ENCODE measurements at places on chromosomes 1 and 21.

DNA sequence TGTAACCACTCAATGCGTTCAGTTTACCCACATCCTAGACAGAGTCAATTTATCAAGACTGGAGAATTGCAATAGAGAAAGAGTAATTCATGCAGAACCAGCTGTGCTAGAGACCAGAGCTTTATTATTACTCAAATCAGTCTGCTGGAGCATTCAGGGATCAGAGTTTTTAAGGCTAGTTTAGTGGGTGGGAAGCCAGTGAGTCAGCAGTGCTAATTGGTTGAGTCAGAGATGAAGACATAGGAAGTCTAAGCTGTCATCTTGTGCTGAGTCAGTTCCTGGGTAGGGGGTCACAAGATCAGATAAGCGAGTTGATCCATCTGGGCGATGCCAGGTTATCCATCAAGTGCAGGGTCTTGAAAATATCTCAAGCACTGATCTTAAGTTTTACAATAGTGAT is 499.6 kb downstream of the MRPL39 start:
- H3K27ac ChIP-seq, result no peak overlapping the region
- no peaks in the 10 kb centered on the region for H3K27me3 ChIP-seq
- no peak overlapping the region for H3K4me3 ChIP-seq
- no peaks in the 10 kb centered on the region for H3K36me3 ChIP-seq
- H3K4me1 ChIP-seq, result no peaks in the 10 kb centered on the region
- no peak for DNase-seq

GRCh38 chr1:222241410-222241809 is 306.5 kb downstream of the HHIPL2 start:
- no peak for DNase-seq
- H3K27me3 ChIP-seq, result no peaks in the 10 kb centered on the region
- H3K4me3 ChIP-seq, result no peak overlapping the region
- no peak overlapping the region for H3K27ac ChIP-seq
- no peaks in the 10 kb centered on the region for H3K4me1 ChIP-seq

GRCh38 chr1:7289694-7290093 is 481.4 kb upstream of the VAMP3 start:
- H3K36me3 ChIP-seq, result no peaks in the 10 kb centered on the region
- DNase-seq, result no peak
- H3K4me3 ChIP-seq, result no peak overlapping the region
- H3K27me3 ChIP-seq, result peaks cover 4% of the 10 kb centered on the region
- H3K27ac ChIP-seq, result no peak overlapping the region
- H3K4me1 ChIP-seq, result no peaks in the 10 kb centered on the region

GRCh38 chr1:11735531-11735853 is 444 bp upstream of the AGTRAP start:
- no peaks in the 10 kb centered on the region for H3K27me3 ChIP-seq
- H3K4me1 ChIP-seq, result peaks cover 14% of the 10 kb centered on the region
- H3K27ac ChIP-seq, result no peak overlapping the region
- H3K36me3 ChIP-seq, result no peaks in the 10 kb centered on the region
- peak overlapping the region; percentile 98 for H3K4me3 ChIP-seq
- DNase-seq, result no peak

- H3K27ac ChIP-seq, result no peak overlapping the region
- no peak overlapping the region for H3K4me3 ChIP-seq
- DNase-seq, result no peak
- H3K4me1 ChIP-seq, result no peaks in the 10 kb centered on the region
These were observed 16.5 kb upstream of the TTC34 start for GRCh38 chr1:2817784-2818564.

DNA sequence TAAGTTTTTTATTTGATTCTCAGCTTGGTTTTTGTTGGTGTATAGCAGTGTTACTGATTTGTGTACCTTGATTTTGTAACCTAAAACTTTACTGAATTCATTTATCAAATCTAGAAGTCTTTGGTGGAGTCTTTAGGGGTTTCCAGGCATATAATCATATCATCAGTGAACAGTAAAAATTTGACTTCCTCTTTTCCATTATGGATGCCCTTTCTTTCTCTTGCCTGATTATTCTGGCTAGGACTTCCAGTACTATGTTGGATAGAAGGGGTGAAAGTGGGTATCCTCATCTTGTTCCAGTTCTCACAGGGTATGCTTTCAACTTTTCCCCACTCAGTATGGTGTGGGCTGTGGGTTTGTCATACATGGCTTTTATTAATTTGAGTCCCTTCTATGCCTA is 23.6 kb upstream of the MAB21L3 start:
- H3K27ac ChIP-seq, result no peak overlapping the region
- H3K4me3 ChIP-seq, result no peak overlapping the region
- no peaks in the 10 kb centered on the region for H3K36me3 ChIP-seq
- no peaks in the 10 kb centered on the region for H3K4me1 ChIP-seq
- no peak for DNase-seq
- H3K27me3 ChIP-seq, result no peaks in the 10 kb centered on the region

- H3K36me3 ChIP-seq, result no peaks in the 10 kb centered on the region
- peak overlapping the region; percentile 48 for H3K27ac ChIP-seq
- peak; percentile 81 for DNase-seq
These were observed 13.4 kb upstream of the ODF2L start for GRCh38 chr1:86409416-86410021.

- DNase-seq, result no peak
- no peaks in the 10 kb centered on the region for H3K36me3 ChIP-seq
- peaks cover 6% of the 10 kb centered on the region for H3K27me3 ChIP-seq
- no peak overlapping the region for H3K27ac ChIP-seq
- no peak overlapping the region for H3K4me3 ChIP-seq
These were observed 123.9 kb upstream of the KRTAP19-8 start for GRCh38 chr21:31162079-31162699.

- no peaks in the 10 kb centered on the region for H3K27me3 ChIP-seq
- peaks cover 25% of the 10 kb centered on the region for H3K4me1 ChIP-seq
- H3K4me3 ChIP-seq, result no peak overlapping the region
These were observed 1.7 kb upstream of the SFN start for GRCh38 chr1:26861286-26861701.

DNA sequence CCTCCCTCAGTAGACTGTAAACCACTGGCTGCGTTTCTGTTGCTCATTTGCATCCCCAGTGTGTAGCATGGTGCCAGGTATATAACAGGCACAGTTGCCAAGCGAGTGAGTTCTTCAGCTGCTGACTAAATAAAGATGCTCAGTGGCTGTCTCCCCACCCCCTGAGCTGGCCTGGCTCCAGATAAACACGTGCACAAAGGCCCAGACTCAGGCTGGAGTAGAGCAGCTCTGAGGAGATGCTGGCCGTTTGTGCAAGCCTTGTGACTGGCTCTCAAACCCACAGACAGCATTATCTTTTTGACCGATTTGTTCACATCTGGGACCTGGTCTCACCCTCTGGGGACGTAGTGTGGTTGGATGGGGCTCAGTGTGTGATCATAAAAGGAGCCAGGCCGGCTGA is 7.1 kb downstream of the CHRNB2 start:
- H3K36me3 ChIP-seq, result peaks cover 28% of the 10 kb centered on the region
- no peaks in the 10 kb centered on the region for H3K4me1 ChIP-seq
- H3K4me3 ChIP-seq, result no peak overlapping the region
- H3K27me3 ChIP-seq, result peaks cover 12% of the 10 kb centered on the region
- H3K27ac ChIP-seq, result no peak overlapping the region

DNA sequence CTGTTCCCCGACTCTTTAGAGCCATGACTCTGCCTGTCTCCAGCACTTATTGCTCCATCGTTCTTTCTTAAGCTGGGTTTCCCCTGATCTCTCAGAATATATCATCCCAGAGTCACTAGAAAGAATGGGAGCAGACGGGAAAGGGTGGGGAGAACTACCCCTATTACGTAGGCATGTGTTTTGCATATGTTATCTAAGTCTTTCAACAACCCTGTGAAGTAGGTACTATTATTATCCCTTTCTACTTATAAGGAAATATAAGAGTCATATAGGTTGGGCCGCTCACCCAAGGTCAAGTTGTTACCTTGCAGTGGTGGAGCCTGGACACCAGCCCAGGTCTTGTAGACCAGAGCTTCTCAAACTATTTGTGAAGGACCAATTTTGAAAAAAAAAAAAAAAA is 38.7 kb downstream of the ELF3 start:
- H3K27ac ChIP-seq, result peak overlapping the region; percentile 81
- H3K27me3 ChIP-seq, result no peaks in the 10 kb centered on the region
- no peak overlapping the region for H3K4me3 ChIP-seq
- H3K4me1 ChIP-seq, result peaks cover 48% of the 10 kb centered on the region
- peak; percentile 34 for DNase-seq

DNA sequence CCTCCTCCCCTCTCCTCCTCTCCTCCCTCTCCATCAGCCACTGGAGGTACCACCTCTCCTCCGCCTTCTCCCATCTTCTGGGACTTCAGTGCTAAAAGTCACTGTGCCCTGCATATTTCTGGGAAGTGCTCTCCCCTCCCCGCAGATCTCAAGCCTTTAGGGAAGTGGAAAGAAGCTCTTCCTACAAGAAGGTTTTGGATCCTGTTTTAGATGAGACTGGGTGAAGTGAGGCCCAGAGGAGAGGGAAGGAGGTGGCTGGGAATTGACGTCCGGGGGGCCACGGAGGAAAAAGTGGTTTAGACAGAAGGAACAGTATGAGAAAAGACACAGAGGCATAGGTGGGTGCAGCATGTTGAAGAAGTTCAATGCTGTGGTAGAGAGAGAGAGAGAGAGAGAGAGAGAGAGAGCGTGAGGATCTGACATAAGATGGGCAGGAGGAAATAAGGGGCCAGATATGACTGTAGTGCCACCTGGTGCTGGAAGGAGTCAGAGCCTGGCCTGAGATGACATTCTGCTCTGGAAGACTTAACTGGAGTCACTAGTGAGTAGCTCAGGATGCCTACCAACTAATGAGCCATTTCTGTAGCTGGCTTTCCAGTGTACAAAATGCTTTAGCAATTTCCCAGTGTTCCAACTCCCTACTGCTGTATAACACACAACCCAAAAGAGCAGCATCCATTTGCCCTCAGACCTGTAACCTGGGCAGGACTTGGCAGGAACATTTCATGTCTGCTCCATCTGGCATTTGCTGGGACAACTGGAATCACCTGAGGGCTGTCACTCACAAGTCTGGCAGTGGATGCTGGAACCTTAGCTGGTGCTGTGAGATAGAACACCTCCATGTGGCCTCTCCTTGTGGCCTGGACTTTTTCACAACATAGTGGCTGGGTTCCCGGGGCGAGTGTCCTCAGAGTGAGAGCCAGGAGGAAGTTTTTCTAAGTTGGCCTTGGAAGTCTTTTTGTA is 16.6 kb upstream of the ZSCAN20 start:
- peak; percentile 53 for DNase-seq
- H3K4me1 ChIP-seq, result no peaks in the 10 kb centered on the region
- no peak overlapping the region for H3K27ac ChIP-seq
- no peaks in the 10 kb centered on the region for H3K27me3 ChIP-seq

- no peaks in the 10 kb centered on the region for H3K4me1 ChIP-seq
- no peaks in the 10 kb centered on the region for H3K27me3 ChIP-seq
- H3K36me3 ChIP-seq, result no peaks in the 10 kb centered on the region
- H3K4me3 ChIP-seq, result no peak overlapping the region
These were observed 181.2 kb upstream of the PKN2 start for GRCh38 chr1:88502886-88503285.

DNA sequence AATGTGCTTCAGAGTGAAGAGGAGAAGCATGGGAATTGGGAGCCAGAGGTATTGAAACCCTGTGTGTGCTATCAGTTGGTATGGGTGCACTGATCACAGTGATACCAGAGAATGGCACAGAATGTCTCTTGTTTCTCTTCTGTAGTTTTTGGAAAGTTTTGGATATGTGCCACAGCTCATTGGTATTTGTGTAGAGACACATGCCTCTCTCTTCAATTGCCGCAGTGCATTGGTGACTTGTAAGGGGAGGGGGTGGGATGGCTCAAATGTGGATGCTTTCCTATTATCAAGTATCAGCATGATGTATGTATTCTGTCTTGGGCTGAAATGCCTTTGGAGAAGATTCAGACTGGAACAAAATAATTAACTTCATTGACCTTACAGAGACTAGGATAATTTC is 101.0 kb downstream of the HMCN1 start:
- no peak overlapping the region for H3K4me3 ChIP-seq
- no peaks in the 10 kb centered on the region for H3K36me3 ChIP-seq
- H3K27me3 ChIP-seq, result no peaks in the 10 kb centered on the region
- no peaks in the 10 kb centered on the region for H3K4me1 ChIP-seq
- H3K27ac ChIP-seq, result no peak overlapping the region
- no peak for DNase-seq

DNA sequence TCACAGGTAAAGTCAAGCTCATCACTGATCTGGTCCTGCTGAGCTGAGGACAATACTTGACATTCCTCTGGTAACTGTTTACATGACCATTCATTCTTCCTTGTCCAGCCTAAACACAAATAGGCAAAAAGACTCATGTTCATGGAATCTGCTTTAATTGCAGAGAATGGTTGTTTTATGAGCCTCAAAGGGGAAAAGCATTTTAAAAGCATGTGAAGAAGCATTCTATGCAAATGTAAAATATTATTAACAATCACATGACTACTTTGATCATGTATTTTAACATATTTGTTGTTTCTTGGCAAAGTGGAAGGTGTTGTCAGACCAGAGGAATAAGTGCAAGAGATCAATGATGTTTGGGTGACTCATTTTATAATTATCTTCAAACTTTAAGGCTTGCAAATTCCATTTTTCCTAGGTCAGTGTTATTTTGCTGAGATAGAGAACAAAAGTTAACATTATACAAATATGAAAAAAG is 133.7 kb downstream of the RUNX1 start:
- no peaks in the 10 kb centered on the region for H3K27me3 ChIP-seq
- no peak for DNase-seq
- no peak overlapping the region for H3K4me3 ChIP-seq
- H3K27ac ChIP-seq, result no peak overlapping the region
- H3K36me3 ChIP-seq, result no peaks in the 10 kb centered on the region

DNA sequence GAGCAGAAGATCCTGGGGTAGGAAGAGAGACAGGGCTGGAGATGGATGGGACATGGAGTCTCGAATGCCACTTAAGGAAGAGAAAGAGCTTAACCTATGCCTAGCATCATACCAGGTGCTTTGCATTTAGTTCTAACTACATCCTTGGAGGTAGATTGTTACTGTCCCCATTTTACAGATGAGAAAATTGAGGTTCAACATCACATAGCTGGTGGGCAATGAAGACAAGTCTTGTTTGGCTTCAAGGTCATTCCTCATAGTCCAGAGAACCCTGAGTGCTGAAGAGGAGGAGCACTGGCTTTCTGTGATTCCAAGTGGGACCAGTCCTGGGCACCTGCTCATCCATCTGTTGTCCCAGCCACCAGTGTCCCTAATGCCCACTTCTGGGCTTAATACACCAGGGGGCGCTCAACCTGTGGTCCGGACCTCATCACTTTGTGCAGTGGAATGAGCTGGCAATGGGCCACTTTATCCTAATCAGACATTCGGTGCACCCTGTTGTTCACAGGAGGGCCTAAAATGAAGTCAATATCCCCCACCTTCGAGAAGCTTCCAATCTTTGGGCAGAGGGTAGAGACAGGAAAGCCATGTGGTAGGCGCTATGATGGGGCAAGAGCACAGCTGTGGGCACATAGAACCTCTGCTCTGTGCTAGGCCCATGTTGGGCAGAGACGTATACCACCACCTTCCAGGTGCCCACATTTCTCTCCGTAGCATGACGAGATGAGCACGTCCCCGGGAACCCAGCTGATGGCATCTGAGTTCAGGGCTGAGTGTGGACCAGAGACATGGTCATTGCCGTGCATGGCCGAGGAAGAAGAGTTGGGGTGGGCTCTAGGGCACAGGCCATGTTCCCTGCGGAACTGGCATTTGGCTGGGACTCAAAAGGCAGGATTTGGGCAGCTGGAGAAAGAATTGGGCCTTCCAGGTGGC is 9.2 kb downstream of the RPS6KA1 start:
- H3K27me3 ChIP-seq, result no peaks in the 10 kb centered on the region
- peaks cover 41% of the 10 kb centered on the region for H3K4me1 ChIP-seq
- H3K27ac ChIP-seq, result no peak overlapping the region
- DNase-seq, result no peak
